T-helper 9 cell (primary cell): ENCODE measurements at places on chromosomes 5 and 9.

GRCh38 chr5:43390471-43390870 lies 21.7 kb downstream of the CCL28 start:
- DNase-seq, result no peak

DNA sequence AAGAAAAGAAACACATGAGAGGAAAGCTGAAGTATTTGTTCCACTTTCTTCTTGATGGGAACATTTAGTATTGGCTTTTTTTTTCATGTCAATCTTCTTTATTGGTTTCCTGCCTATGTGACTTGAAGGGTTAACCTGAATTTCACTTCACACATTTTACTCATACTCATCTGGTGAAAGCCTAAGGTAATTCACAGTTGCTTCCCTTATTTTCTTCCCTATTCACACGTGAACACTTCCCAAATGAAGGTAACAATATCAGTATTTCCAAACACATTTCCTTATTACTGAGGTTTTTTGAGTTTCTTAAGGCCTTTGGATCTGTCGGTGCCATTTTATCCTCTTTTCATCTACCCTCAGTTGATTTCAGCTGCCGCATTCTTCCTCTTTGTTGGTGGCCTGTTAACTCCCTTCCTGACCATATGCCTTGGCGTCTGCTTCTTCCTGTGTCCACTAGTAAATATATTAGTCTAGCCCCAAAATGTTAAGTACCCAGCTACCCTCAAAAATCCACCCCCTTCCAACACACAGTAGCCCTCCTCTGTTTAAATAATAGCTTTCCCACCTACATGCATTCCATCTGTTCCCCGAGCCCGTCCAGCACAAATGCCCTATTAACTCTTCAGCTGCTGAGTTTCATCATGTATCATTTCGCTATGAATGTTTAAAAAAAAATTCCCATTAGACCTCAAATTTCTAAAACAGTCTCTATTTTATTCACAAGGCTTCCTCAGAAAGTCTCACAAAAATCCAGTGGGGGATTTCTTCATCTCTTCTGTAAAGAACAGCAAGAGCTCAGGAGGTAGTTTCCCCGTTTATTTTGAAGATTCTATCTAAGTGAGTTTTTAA lies 97.3 kb downstream of the USP20 start:
- no peak for DNase-seq

- DNase-seq, result no peak
Observed at GRCh38 chr9:137881591-137882505, 4.3 kb downstream of the CACNA1B start.

DNA sequence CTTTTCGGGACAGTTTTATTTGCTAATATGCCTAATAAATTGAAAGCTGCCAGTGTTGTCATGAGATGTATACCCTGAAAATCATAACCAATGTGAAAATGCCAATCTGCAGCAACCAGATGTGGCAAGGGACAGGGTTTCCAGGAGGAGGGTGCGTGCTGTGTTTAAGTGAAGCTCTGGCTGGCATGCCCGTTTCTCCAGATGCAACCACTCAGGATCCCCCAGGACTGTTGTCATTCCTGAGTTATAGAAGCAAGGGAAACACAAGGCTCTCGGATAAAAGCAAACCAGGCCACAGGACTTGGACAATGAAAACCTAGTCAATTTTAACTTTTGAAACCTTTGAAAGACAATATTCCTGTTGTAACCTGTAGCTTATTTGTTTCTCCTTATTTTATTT lies 360.2 kb downstream of the SLIT3 start:
- DNase-seq, result no peak

GRCh38 chr5:139861021-139861888 lies 65.6 kb downstream of the PSD2 start:
- no peak for DNase-seq

DNA sequence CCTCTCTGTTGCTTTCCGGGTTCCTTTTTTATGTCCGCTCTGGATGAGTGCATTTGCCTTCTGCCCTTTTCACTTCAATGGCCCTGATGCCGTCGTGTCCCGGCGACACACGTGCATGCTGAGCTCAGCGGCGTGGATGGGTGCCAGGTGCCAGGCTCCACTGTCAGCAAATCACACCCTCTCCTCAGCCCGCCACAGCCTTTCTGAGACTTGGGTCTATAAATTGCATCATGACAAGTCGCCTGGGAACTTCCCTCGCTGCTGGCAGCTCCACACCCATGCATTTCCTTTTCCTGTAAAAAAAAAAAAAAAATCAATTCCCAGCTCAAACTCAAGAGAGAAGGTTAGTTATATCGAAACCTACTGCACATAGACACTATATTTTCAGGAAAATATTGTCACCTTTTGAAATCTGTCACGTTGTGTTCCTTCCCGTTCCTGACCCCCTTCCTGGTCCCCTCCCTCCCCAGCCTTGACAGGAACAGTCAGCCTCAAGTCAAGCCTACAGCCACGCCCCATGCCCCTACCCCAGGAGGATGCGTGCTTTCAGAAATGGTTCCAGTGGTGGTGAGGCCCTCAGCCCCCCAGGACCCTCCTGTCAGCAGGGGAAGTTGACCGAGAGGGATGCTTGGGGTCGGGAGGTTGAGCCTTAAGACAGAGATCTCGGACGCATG lies 110.3 kb upstream of the PTCH1 start:
- no peak for DNase-seq

DNA sequence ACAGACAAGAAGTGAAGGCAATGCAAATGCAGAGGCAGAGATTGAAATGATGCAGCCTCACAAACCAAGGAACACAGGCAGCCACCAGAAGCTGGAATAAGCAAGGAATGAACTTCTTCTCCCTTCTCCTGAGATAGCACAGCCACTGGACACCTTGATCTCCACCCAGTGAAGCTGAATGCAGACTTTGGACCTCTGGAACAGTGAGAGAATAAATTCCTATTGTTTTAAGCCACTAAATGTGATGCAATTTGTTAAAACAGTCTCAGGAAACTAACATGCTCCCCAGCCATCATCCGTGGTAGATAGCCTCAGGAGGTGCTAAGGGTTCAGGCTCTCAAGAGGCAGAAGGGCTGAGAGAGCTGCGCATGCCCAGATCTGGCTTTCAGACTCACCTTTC lies 512.2 kb upstream of the ZNF608 start:
- no peak for DNase-seq

GRCh38 chr5:2724831-2725230 lies 26.6 kb downstream of the IRX2 start:
- no peak for DNase-seq

DNA sequence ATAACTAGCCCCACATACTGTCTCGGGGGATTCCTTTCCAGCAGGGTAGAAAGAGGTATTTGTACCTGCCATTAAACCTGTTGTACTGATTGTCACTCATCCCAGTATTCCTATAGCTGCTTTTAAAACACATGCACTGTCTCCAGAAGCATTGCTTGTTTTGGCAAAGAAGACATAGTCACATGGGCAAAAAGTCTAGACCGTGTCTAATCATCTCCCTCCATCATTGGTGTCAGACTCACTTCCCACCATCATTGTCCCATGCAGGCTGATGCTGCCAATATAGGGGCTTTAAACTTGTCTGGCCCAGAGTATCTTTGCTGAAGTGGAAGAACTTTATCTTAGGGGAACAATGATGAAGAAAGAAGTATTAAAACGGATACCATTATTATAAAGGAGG lies 12.6 kb downstream of the DNAJC21 start:
- no peak for DNase-seq

GRCh38 chr5:126641387-126641786 lies 40.6 kb downstream of the PHAX start:
- DNase-seq, result no peak

DNA sequence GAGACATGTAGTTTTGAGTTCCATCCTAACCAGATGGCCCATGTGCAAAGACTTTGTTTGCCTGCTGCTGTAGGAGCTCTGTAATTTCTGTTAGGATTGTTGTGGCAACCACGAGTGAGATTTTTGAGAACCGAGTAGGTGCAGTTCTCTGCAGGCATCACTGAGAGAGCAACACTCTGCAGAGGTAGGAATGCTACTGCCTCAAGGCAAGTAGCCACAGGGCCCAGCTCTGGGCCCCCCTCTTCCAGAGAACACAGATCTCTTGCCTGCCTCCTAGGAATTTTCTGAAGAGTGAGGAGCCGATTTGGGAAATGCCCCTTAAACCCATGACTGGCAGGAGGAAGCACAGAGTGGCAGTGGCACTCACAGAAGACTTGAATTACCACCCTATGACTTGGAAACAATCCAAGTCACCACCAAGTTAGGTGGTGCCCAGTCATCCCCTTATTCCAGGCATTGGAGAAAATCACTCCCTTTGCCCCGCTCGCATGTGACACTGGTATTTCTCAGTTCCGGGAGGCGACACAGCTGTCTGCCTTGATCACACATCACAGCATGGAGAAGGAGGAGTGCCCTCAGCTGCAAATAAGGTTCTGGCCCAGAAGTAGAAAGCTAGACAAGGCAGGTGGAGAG lies 52.5 kb upstream of the SLC2A8 start:
- no peak for DNase-seq

DNA sequence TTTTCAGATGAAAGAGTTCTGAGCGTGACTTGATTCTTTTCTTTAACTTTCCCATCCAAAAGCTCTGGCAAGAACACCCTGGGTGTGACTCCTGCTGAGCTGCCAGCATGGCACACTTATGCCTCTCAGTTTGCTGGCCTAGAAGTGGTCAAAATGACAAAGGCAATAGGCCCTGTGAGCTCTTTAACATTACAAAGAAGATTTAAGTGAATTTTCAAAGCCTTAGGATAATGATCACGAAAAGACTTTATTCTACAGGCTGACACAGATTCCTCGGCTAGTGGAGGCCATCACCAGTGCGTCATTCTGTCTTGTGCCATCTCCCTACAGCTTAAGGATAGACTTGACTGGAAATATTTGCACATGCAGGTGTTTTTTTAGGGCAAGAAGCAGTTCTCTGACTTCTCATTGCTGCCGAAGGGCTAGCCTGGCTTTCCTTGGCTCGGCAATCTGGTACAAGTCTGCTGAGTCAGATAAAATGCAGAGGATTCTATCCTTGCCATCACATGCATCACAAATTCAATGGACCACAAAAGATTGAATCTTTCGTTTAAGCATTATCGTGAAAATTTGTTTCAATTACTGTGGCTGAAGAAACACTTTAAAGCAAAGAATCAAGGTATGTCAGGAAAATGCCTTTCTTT lies 311.5 kb downstream of the COX7C start:
- no peak for DNase-seq

DNA sequence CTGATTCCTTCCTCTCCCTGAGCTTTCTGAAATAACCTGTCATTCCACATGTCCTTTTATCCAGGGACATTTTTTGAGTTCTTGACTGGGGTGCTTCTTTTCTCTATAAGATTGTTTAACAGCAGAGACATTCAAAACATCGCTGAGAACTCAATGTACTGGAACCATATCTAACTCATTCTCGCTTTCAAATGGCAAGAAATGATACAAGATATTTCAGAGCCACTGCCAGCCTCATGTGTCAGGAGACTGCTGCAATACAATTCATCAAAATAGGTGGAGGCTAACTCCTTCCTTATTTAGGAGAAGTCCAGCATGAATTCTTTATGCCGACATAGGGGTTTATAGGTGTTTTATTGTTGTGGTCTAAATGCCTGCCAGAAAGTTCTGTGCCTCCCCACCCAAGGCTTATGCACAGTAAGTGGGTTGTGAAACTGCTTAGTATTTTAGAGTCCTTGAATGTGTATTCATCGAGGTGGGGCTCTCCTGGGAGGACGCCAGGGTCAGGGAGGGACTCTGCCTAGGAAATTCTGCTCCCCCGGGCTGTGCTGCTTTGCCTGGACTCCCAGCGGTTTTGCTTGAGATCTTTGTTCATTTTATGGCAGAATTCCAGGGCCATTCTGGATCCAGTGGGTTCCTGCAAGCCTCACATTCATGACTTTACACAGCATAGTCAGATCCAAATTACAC lies 53.9 kb downstream of the ZNF474 start:
- DNase-seq, result no peak

- no peak for DNase-seq
Observed at GRCh38 chr9:69371001-69371400, 46.0 kb downstream of the ENTREP1 start.

GRCh38 chr5:67996596-67996995 lies 219.0 kb upstream of the PIK3R1 start:
- DNase-seq, result no peak

DNA sequence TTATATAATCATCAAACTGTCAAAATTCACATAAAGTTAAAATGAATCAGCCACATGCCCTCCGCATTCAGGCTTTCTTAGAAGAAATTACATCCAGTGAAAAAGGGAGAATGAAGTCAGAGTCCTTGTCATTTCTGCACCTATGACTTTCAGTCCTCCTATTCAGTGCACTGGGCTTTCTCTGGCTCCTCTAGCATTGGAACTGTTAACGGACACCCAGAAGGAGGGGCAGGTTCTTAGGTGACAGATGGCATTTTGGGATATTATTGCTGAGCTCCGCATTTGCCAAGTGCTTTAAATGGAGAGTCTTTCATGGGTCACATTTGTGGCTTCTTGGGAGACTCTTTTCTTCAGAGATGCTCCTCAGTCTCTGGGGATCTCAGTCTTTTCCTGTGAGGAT lies 40.0 kb downstream of the ADAMTS19 start:
- no peak for DNase-seq

GRCh38 chr5:124492444-124493224 lies 253.8 kb downstream of the ZNF608 start:
- no peak for DNase-seq

GRCh38 chr9:137960496-137960895 lies 82.9 kb downstream of the CACNA1B start:
- no peak for DNase-seq

- no peak for DNase-seq
Observed at GRCh38 chr9:95910023-95910707, 34.7 kb downstream of the ERCC6L2 start.

DNA sequence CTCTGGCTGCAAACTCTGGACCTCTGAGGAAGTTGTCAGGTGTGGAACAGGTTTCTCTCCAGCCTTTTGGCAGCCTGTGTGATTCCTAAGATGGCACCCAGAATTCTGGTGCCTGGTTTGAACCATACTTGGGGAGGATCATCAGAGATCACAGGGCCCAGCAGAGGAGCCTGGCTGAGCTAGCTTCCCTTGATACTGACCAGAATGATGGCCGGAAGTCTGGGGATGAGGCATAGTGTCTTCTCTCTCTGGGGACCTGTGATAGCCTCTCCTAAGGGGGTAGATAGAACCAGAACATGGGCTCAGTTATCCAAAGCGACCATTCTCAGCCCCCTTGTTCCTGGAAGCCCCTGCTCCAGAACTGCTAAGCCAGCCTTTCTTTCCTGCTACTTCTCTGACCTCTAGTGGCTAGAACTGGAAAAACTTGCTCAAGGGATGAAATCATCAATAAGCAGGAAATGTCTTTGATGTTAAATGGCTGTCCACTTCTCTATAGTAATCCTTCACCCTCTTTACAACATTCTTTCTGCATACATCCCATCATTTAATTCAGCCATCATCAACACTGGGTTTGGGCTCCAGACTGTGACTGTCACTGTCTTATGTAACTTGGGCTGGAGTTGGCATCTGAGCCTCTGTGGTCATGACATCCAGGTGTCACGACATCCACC lies 55.1 kb downstream of the C9orf152 start:
- no peak for DNase-seq

GRCh38 chr5:135391869-135392255 lies 7.2 kb downstream of the MACROH2A1 start:
- DNase-seq, result no peak

GRCh38 chr9:18058564-18059442 lies 415.1 kb upstream of the ADAMTSL1 start:
- no peak for DNase-seq
